Left ventricle myocardium inferior (tissue), 1 donor: ENCODE measurements at places on chromosomes 4 and X. TPM values are rescaled to one million over a fixed set of nuclear protein-coding genes. Genes with fewer than 3 reads are reported as not detected.

- no peak for DNase-seq
These were observed 89.8 kb downstream of the FBXO8 start for GRCh38 chr4:174193438-174194374.

GRCh38 chrX:50691820-50692219 is 122.2 kb downstream of the SHROOM4 start:
- DNase-seq, result no peak

DNA sequence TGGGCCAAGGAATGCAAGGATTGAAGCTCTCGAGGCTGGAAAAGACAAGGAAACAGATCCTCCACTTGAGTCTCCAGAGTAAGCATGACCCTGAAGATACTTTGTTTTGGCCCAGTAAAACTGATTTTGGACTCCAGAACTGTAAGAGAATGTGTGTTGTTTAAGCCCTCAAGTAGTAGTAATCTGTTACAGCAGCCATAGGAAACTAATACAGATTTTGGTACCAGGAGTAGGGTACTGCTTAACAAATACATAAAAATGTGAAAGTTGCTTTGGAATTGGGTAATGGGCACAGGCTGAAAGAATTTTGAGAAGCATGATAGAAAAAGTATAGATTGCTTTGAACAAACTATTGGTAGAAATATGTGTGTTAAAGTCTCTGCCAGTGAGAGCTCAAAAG is 17.4 kb upstream of the FRAS1 start:
- no peak for DNase-seq

DNA sequence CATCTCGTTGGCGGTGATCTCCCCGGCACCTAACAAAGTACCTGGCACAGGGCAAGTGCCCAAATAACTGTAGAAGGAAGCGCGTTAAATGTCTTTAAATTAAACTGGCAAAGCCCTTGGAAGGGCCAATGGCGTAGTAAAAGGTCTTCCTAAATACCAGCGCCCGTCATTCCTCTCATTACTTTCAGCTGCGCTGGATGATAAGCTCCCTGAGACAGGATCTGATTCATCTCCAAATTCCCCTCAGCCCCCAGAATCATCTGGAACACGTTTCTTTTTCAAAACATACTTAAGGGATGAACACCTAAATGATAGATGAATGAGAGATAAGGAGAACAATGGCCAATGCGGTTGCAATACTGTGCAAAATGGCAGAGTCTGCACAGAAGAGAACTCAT is 95.1 kb downstream of the AFAP1 start:
- DNase-seq, result no peak

- DNase-seq, result no peak
These were observed 214.1 kb upstream of the ATP6AP2 start for GRCh38 chrX:40366661-40367060.

- DNase-seq, result no peak
These were observed 10.7 kb downstream of the TMPRSS11D start for GRCh38 chr4:67873116-67873515.

- DNase-seq, result no peak
These were observed 10.9 kb downstream of the RTL5 start for GRCh38 chrX:72120837-72121236.

GRCh38 chr4:139511320-139511719 is 44.7 kb downstream of the SETD7 start:
- no peak for DNase-seq

- no peak for DNase-seq
These were observed 535.9 kb downstream of the IQCM start for GRCh38 chr4:149279776-149280175.

- no peak for DNase-seq
These were observed 31.7 kb downstream of the BBS12 start for GRCh38 chr4:122764071-122764820.

GRCh38 chr4:154998773-154999172 is 209.7 kb upstream of the NPY2R start:
- no peak for DNase-seq

GRCh38 chrX:67781132-67781531 is 237.3 kb downstream of the AR start:
- no peak for DNase-seq

GRCh38 chrX:2243913-2244460 is 256.8 kb downstream of the DHRSX start:
- DNase-seq, result no peak

- no peak for DNase-seq
These were observed 210.9 kb downstream of the EVC2 start for GRCh38 chr4:5497489-5497888.

GRCh38 chrX:31291131-31291530 is 219.3 kb upstream of the FTHL17 start:
- DNase-seq, result no peak

GRCh38 chrX:6227453-6227835 is 1.2 kb downstream of the NLGN4X start:
- DNase-seq, result no peak

- no peak for DNase-seq
These were observed 121.8 kb upstream of the C1GALT1C1 start for GRCh38 chrX:120751683-120752082.

- DNase-seq, result no peak
These were observed 21.5 kb upstream of the SYTL5 start for GRCh38 chrX:37984880-37985279.

DNA sequence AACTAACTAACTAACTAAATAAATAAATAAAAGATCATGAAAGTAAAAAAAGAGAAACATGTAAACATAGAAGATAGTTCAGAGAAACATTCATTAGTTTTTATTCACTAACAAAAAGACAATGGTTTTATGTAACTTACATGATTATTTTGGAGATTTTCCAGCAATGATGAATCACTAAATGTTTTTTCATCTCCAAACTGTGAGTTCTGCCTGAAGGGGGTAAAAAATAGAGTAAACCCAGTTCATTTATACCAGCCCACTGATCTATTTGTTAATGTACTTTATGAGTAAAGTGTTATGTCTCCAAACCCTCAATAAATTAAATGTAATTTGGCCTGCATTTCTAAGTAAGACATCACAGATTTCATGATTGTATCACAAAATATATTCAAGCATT is 101.1 kb downstream of the ATP8A1 start:
- DNase-seq, result no peak

GRCh38 chr4:30948653-30949052 is 228.5 kb downstream of the PCDH7 start:
- no peak for DNase-seq

DNA sequence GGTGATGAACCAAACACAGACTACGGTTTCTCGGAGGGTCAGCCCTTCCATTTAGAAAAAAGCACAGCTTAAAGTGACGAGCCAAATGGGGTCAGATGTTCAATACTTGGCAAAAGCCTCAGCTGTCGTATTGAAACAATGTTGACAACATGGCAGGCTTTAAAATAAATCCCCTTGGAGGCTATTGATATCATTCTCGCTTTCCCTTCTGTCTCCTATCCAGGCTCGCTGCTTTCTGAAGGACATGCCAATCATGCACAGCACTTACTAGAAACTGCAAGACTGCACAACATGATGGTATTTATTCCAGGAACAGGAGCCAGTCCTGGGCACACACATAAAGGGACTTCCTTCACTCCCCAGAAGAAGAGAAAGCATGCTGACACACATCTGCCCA is 137.9 kb downstream of the SLC7A11 start:
- DNase-seq, result no peak

The S100G gene
- not detected for total RNA-seq

The SLC9A6 gene
- 15.6 TPM for total RNA-seq

The FATE1 gene
- total RNA-seq, result not detected

The TLR8 gene
- total RNA-seq, result 0.85 TPM

The MAGEA2 gene
- not detected for total RNA-seq

The FAM9C gene
- total RNA-seq, result not detected

The LPAR4 gene
- total RNA-seq, result 0.36 TPM

The GPRASP1 gene
- 4.7 TPM for total RNA-seq

The KDR gene
- 23.4 TPM for total RNA-seq

The TMEM31 gene
- total RNA-seq, result not detected

The USP26 gene
- total RNA-seq, result not detected

The TBCK gene
- total RNA-seq, result 20.3 TPM

The CT45A5 gene
- total RNA-seq, result not detected

The CXCL6 gene
- total RNA-seq, result not detected

The FAM47C gene
- total RNA-seq, result not detected
